Daoy (cell line): ENCODE measurements at places on chromosomes 11 and 22.

DNA sequence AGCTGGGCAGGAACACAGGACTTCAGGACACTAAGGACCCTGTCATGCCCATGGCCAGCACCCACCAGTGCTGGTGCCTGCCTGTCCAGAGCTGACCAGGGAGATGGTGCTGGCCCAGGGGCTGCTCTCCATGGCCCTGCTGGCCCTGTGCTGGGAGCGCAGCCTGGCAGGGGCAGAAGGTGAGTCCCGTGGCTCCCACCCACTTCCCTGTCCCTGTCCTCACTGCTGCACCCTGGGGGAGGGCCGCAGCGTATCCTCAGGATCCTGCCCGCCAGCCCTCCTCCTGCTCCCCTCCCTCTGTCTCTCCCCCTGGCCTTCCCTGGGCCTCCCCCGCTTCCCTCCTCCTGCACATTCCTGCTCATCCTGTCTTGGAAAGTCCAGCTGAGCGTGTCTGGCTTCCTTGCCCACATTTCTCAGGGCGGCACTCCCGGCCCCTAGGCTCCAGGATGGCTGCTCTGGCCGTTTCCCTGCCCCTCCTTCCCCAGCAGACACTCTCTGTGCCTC, 8.7 kb downstream of the CSF2RB start:
- no peak for DNase-seq

- DNase-seq, result no peak
Measured at GRCh38 chr11:102391549-102392237, 44.7 kb downstream of the BIRC2 start.

- no peak for DNase-seq
Measured at GRCh38 chr11:18594999-18595749, 4.4 kb upstream of the MISFA start.

- peak; percentile 45 for DNase-seq
Measured at GRCh38 chr22:35930933-35931332, 97.7 kb downstream of the RBFOX2 start.

GRCh38 chr11:24622262-24622661, 125.4 kb downstream of the LUZP2 start:
- no peak for DNase-seq

DNA sequence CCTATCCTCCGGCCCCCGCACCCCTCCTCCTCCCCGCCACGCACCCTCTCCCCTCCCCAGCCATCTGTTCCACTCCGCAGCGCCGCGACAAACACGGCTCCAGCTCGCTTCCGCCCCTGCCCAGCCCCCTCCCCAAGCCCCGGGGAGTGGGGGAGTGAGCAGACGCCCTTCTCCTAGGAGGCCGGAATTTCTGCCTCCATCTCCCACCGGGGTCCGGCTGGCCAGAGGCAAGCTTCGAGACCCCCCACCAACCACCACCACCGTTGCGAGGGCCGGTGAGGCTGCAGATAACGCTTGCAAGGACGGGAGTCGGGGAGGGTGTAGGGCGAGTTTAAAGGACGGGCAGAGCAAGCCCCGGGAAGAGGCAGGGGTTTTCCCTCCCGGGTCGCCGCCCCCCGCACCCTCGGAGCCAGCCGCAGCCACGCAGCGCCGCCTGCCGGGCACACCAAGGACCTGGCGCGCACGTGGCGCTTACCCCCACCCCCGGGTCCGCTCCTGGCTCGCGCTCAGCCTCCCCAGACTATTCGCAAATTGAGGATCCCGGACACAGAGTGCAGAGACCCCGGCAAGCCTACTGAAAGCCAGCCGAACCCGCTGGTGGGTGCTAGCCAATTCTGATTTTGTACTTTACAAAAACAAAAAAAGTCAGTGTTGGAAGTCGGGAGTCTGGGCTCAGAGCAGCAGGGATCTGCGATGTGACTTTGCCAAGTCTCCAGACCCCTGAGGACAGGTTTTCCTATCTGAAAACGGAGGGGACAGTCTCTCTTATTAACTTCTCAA, 22.6 kb downstream of the RTN4RL2 start:
- DNase-seq, result peak; percentile 77

DNA sequence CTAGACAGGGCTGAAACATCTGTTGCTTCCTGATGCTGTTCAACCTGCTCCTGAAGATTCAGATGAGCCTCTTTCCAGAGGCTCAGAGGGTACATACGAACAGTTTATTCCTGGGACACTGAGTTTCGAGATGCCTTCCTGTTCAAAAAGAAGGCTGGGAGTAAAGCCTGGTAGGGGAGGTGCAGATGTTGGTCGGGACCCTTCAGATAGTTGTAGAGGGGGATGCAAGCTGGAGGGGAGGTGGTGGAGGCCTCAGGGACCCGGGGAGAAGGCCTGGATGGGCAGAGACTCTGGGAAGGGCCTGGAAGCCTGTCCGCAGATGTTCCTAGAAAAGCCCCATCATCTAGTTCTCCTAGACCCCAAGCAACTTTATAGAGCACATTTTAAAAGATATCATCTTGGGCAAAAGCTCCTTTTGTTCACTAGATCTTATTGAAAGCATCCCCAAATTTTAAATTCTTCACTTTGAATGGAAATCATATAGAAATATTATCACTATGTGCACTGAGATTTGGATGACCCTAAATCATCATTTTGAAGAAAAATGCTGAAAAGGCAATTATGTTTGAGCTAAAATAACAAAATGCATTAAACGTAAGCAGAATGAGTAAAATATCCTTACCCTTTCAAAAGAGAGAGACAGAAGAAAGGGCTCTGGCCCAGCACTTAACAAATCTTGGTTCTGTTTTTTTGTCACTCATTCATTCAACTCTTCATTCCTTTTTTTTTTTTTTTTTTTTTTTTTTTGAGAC, 41.2 kb downstream of the RTL6 start:
- no peak for DNase-seq

DNA sequence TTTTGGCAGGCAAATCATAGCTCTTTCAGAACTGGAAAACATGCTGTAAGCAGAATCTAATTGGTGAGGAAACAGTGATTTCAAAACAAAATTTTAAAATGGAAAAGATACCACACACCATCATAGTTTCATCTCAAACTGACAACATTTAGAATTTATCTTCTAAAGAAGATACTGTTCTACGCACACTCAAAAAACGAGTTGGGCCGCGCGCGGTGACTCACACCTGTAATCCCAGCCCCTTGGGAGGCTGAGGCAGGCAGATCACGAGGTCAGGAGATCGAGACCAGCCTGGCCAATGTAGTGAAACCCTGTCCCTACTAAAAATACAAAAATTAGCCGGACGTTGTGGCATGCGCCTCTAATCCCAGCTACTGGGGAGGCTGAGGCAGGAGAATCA, 44.2 kb upstream of the ADSL start:
- no peak for DNase-seq

- no peak for DNase-seq
Measured at GRCh38 chr11:31856248-31856647, 45.1 kb upstream of the PAX6 start.

GRCh38 chr11:89477175-89477574, 14.0 kb downstream of the NOX4 start:
- DNase-seq, result no peak

DNA sequence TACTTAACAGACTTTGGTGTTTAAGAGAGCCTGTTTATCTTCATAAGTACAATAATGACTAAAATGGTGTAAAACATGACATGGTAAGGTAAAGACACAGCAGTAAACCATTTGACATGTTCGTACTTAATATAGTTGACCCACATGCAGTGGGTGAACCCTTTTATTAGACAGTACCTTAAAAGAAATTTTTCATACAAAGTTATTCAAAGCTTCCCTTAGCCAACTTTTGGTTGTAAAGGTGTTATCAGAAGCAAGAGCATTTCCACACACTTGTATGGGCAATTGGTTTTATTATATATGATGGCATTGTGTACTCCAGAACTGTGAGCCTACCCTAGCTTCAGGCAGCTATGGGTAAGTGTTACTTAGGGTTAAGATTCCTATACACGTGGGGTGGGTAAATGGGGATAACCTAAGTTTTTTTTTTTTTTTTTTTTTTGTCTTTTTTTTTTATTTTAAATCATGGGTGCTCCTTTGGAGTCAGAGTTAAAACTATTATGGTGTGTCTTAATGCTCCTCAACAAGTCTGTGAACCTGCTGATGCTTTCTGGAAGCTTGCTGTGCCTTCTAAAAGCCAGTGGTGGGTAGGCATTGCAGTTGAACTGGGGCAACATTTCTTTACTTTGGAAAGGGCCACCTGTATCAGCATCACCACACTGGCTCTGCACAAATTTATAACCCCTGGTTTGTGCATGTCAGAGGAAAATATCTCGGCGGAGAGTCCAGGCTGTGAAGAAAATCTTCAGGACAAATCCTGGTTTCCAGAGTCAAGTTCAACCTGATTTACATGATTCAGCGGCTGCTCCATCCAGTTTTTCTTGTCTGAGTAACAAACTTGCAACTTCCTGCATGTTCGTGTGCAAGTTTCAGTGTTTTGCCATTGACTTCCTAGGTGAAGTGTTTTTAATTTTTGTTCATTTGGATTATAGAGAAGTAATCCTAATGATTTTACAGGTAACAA, 3.3 kb downstream of the PCF11 start:
- no peak for DNase-seq

- no peak for DNase-seq
Measured at GRCh38 chr22:49094151-49094550, 733.5 kb downstream of the BRD1 start.

DNA sequence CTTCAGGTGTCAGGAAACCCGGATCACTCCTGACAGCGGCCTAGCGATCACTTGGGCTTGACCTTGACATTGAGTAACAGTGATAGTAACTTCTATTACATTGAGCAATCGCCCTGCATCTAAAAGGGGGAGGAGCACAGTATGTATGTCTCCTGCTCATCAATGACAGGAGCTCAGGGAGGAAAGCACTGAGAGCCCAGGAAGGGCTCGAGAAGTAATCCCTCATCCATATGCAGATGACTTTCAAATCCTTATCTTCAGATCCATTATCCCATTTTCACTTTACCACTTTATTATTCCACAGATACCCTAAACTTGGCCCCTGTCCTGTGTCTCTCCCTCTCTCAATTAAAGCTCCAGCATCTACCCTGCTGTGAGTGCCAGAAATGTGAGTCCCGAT, 47.8 kb downstream of the ABTB2 start:
- no peak for DNase-seq

- DNase-seq, result no peak
Measured at GRCh38 chr11:3164138-3164551, 965 bp downstream of the OSBPL5 start.

DNA sequence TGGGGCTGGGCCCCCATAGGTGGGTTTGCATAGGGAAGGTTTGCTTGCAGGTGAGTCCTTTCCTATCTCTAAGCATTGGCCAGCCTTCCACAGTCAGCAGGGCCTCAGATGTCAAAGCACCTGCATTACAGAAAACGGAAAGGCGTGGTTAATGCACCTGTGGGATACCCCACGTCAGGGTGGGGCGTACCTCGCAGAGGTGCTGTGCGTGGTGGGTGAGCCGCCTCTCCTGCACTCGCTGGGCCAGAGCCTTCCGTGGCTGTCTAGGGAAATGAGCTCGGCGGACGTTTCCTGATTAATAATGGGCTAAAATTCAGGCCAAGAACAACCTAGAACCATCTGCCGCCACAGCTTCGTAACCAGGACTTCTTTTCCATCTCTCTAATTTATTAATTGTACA, 32.3 kb downstream of the ST14 start:
- no peak for DNase-seq

DNA sequence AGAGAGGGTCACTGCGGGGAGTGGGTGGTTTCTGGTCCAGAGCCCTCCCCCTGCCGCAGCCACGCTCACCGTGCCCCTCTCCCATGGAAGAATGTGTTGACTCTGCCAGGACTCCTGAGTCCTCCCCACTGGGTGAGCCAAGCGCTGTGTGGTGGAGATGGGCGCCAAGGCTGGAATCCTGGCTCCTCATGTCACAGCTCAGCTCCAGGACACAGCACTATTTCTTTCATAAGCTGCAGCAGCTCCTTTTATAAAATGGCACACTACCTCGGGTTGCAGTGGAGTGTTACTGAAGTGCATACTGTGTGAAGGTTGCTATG, 83.9 kb downstream of the FEZ1 start:
- no peak for DNase-seq

- no peak for DNase-seq
Measured at GRCh38 chr11:116263770-116264169, 509.0 kb downstream of the BUD13 start.

- peak; percentile 94 for DNase-seq
Measured at GRCh38 chr11:94767701-94768601, at the start of gene AMOTL1. TSS of gene AMOTL1 (plus strand) at chr11:94768356. CDS start at chr11:94768512, 156 bp downstream.

DNA sequence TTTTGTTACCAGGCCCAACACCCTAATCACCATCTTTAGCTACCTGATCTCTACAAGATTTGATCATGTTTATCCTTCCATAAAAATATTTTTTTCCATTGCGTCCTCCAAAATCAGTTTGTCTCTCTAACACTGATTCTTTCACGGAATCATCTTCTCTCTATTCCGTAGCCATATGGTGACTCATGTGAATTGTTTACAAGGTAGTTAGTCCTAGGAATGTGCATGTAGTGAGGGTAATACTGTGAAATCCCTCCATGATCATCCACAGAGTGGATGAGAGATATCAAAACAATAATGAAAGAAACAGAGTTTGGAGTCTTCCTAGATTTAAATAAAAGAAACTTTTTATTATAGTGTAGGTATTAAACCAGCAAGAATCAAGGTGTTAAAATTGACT, 230.2 kb downstream of the METTL15 start:
- no peak for DNase-seq

GRCh38 chr11:130241713-130242112, 73.0 kb downstream of the ZBTB44 start:
- no peak for DNase-seq

- DNase-seq, result peak; percentile 87
Measured at GRCh38 chr22:42939941-42940653, 74.9 kb downstream of the PACSIN2 start.

- DNase-seq, result no peak
Measured at GRCh38 chr22:44926124-44926475, 83.7 kb downstream of the PHF21B start.

GRCh38 chr11:128291835-128292234, 295.5 kb downstream of the ETS1 start:
- no peak for DNase-seq

DNA sequence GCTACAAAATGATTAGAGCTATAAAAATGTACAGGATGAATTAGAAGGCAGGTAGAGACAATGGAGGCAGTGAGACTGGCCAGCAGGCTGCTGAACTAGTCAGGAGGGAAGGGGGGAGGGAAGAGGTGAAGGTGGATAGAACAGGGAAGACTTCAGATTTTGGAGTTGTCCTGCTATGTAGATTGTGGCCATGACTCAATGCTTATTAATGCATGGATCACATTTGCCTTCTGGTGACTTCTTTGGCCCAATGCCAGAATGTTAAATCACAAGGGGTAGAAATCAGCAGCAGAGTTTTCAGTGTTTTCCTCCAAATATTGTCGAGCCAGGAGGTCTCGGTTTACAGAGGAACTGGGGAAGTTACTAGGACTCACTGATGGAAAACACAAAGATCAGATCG, 346.6 kb downstream of the AASDHPPT start:
- DNase-seq, result peak; percentile 71

DNA sequence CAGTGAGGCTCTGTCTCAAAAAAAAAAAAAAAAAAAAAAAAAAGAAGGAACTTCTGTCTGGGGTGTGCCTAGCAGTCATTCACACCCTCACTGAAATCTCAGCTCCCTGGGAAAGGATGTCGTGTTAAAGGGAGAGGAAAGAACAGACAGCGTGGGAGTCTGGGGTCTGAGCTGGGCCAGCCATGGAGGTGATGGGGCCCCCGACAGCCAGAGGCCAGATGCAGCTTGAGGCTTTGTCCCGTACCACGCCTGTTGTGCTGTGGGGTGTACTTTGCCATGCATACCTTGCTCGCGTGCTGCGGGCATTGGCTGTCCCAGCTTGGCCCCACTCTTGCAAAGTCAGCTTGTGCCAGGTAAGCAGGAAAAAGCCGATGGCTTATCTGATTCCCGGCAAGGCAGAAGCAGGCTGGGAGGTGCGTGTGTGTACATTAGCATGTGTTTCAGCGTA, 4.6 kb downstream of the SYT12 start:
- no peak for DNase-seq
